ENCODE measurements at places on chromosomes 4 and X.

- no peak for DNase-seq
Measured at GRCh38 chrX:45352611-45353010, 151.9 kb upstream of the DIPK2B start.

DNA sequence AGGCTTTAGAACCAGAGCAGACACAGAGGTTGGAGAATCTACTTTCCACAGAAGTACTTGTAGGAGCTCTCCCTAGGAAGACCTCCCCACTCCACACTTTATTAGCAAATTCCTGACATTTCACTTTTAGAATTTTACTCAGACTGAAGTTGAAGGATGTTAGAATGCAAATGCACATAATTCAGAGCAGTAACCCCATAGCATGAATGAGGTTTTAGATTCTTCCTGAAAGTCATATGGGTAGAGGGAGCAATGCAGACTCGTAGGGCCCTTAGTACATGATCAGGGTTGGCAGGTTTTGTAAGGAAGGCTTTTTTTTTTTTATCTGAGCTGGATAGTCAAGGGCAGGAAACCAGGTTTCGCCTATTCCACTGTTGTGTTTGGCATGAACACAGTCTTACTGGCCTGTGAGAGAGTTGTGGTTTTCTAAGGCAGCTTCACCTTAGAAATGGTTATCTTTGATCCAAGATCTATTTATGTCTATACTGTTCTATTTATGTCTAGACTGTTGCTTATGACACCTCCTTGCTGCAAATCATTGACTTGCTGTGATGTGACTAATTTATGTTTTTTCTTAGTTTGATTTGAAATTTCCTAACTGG is 48.9 kb downstream of the SPATA18 start:
- DNase-seq: no peak

GRCh38 chr4:68272860-68273259 is 27.4 kb upstream of the TMPRSS11B start:
- no peak for DNase-seq

GRCh38 chr4:41060352-41061334 is 153.7 kb downstream of the APBB2 start:
- peak; percentile 60 for DNase-seq

- no peak for DNase-seq
Measured at GRCh38 chr4:40283968-40284367, 51.2 kb upstream of the CHRNA9 start.

DNA sequence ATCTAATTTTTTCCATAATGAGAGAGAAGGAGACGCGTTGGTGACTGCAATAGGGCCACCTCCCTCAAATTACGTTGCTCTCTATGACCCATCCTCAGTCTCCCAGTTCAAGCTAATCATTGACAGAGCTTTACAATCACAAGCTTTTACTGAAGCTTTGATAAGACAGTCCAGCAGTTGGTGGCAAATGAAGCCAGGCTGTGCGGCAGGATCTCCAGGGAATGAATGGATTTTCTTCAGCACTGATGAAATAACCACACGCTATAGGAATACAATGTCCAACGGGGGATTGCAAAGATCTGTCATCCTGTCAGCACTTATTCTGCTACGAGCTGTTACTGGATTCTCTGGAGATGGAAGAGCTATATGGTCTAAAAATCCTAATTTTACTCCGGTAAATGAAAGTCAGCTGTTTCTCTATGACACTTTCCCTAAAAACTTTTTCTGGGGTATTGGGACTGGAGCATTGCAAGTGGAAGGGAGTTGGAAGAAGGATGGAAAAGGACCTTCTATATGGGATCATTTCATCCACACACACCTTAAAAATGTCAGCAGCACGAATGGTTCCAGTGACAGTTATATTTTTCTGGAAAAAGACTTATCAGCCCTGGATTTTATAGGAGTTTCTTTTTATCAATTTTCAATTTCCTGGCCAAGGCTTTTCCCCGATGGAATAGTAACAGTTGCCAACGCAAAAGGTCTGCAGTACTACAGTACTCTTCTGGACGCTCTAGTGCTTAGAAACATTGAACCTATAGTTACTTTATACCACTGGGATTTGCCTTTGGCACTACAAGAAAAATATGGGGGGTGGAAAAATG is at the start of gene KLB:
Gene KLB, plus strand, starts transcription at position 168 of the 821 bp plus-strand sequence. Its CDS starts 20 bp downstream, at position 188.
- DNase-seq: peak; percentile 49

DNA sequence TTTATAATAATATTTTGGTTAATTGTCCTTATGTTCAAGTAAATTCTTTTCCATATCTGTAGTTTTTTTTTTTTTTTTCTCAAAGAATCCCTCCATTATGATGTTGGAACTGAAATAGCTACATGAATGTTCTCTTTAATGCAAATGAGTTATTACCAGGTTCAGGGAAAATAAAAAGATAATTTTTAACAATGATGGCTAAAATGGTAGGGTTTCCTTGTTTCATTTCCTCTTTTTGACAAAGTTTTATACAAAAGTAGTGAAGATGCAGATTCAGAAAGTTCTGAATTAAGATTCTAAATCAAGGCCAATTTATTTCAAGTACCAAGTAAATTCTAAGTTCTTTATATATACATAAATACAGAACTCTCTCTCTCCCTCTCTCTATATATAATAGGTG is 779.0 kb upstream of the INTU start:
- no peak for DNase-seq

All from left colon (tissue), 2 donors.